ENCODE measurements at places on chromosomes 12 and 14. TPM values are rescaled to one million over a fixed set of nuclear protein-coding genes. Genes with fewer than 3 reads are reported as not detected.

Gene TESPA1
- not detected for total RNA-seq

Gene PRKD1
- total RNA-seq, result 8.0 TPM

Gene SUOX
- 13.3 TPM for total RNA-seq

Gene TPH2
- total RNA-seq, result not detected

Gene NTF3
- 4.4 TPM for total RNA-seq

Gene RBP5
- total RNA-seq, result not detected

Gene ANG
- total RNA-seq, result 8.4 TPM

Gene RDH16
- under 0.01 TPM for total RNA-seq

Gene TSPAN11
- total RNA-seq, result 0.36 TPM

Gene GPR132
- 0.16 TPM for total RNA-seq

Gene GOLT1B
- 80.4 TPM for total RNA-seq

Gene TMEM119
- 904 TPM for total RNA-seq

Gene SMARCC2
- total RNA-seq, result 75.8 TPM

Gene B4GALNT3
- 0.32 TPM for total RNA-seq

Gene NKX2-1
- total RNA-seq, result not detected

Gene LRRIQ1
- total RNA-seq, result 1.1 TPM

Gene HOXC5
- total RNA-seq, result 0.12 TPM

Gene CAPRIN2
- 25.0 TPM for total RNA-seq

Gene KERA
- not detected for total RNA-seq

Gene GLS2
- total RNA-seq, result not detected

Gene LBHD2
- total RNA-seq, result not detected

Gene NANOG
- not detected for total RNA-seq

Gene RBMS2
- 26.0 TPM for total RNA-seq

Gene TAS2R8
- total RNA-seq, result not detected

Gene NID2
- total RNA-seq, result 291 TPM

Gene RTL1
- total RNA-seq, result not detected

Gene KRT79
- not detected for total RNA-seq

Gene WASHC4
- 137 TPM for total RNA-seq

Gene LRFN5
- total RNA-seq, result not detected

Gene TMEM30B
- 0.49 TPM for total RNA-seq

Gene P2RX7
- total RNA-seq, result 2.4 TPM

Gene KCNC2
- total RNA-seq, result not detected

Gene TPPP2
- not detected for total RNA-seq

Gene FGD6
- 21.3 TPM for total RNA-seq

Gene MYH6
- total RNA-seq, result not detected

Gene ENDOU
- total RNA-seq, result under 0.01 TPM

Gene DLK1
- not detected for total RNA-seq

Gene IRAK3
- total RNA-seq, result 14.2 TPM

Gene GPR68
- 3.4 TPM for total RNA-seq

Gene SERPINA10
- total RNA-seq, result not detected

Gene SYCP3
- 0.16 TPM for total RNA-seq

Gene HOXC11
- not detected for total RNA-seq

Gene AKAP5
- 0.36 TPM for total RNA-seq

Gene MFAP5
- 206 TPM for total RNA-seq

Gene RNU6-7
- not detected for total RNA-seq

Gene LRCOL1
- total RNA-seq, result not detected

Gene NYNRIN
- 28.4 TPM for total RNA-seq

Gene RIMBP2
- under 0.01 TPM for total RNA-seq

Gene SYNE2
- total RNA-seq, result 32.1 TPM

Gene CLEC9A
- total RNA-seq, result not detected

Gene PAWR
- total RNA-seq, result 46.0 TPM

Gene POTEM
- total RNA-seq, result not detected

Gene PLEKHD1
- total RNA-seq, result under 0.01 TPM

Gene CLEC1B
- total RNA-seq, result not detected
